ENCODE measurements at places on chromosomes 16 and 17.

GRCh38 chr17:69625474-69625873 is 211.0 kb downstream of the MAP2K6 start:
- DNase-seq = no peak

GRCh38 chr16:47461598-47462266 is 601 bp downstream of the PHKB start:
- DNase-seq = no peak

DNA sequence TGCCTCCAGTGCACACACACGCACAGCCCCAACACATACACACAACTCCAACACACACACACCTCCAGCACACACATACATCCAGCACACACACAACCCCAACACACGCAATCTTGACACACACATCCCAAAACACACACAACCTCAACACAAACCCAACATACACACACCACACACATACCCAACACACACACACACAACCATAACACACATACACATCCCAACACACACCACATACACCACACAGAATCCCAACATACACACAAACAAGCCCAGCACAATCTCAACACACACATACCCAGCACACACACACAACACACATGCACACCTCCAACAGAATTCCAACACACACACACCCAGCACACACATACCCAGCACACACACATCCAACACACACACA is 301.1 kb downstream of the ABCC12 start:
- DNase-seq = no peak

GRCh38 chr16:65336160-65336559 is 214.3 kb upstream of the CDH11 start:
- no peak for DNase-seq

DNA sequence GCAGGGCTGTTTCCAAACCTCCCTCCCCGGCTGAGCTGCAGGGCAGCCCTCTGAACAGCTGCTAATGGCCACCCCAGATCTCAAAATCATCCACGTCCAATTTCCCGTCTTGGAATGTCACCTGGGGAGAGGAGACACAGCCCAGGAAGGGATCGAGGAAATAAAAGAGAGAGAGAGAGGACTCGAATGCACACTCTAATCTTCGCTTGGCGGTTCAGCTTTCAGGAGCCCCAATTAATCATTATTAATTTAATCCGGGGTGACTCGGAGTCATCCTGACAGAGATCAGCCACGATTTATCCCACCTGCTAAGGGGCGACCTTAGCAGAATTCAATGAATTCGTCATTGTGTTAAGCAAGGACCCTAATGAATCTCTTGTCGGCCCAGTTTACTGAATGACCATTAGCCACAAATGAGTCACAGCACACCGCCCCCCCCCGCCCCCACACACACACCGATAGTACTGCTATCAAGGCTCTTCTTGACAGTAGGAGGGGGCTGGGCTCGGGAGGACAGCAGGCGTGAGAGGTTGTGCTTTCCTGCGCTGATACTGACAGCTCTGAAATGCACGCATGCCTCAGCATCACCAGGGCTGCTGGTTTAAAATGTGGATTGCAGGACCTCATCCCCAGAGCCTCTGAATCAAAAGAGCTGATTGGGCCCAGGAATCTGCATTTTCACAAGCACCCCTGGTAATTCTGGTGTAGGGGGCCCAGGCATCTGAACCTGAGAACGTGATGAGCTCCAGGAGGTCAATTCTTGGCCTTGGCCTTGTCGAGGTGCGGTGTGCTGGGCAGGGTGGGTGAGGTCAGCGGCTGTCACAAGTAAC is 190.0 kb upstream of the CIBAR2 start:
- no peak for DNase-seq

DNA sequence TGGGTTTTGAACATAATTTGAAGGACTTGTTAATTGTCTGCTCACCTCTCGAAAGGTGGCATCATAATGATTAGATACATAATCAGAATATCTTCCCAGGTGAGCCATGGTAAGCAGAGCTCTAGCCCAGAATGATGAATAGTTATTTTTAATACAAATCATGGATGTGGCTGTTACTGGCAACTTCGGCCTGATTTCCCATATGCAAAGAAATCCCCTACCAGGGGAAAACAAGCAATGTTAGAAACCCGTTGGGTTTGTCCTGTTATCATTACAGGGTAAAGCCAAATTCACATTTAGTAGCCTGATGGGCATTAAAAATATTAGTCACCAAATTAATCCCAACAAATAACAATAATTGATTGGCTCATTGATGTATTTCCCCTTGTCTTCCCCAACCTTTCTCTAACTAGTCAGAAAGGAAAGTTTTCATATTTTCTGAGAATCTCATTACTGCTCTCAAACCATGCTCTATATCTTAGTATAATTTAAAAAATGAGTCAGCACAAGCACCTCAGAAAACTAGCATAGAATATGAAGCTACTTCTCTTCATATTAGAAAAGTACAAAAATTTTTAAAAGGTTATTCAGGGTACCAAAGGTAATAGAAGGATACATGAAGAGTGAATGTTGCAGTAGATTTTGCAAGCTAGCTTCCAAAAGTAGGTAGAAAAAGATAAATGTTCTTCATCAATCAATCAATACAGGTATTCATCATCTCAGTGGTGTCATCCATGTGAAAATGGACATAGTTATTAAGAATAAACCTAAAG is 5.0 kb downstream of the STAT5B start:
- no peak for DNase-seq

GRCh38 chr16:9392956-9393355 is 301.5 kb downstream of the HAPSTR1 start:
- no peak for DNase-seq
